Keratinocyte (primary cell): ENCODE measurements at places on chromosomes 4 and X. TPM values are rescaled to one million over a fixed set of nuclear protein-coding genes. Genes with fewer than 3 reads are reported as not detected.

GRCh38 chr4:41129128-41129754 is 85.1 kb downstream of the APBB2 start:
- H3K4me1 ChIP-seq, result peaks cover 47% of the 10 kb centered on the region
- DNase-seq, result no peak
- H3K27me3 ChIP-seq, result no peaks in the 10 kb centered on the region
- no peak overlapping the region for H3K4me3 ChIP-seq

DNA sequence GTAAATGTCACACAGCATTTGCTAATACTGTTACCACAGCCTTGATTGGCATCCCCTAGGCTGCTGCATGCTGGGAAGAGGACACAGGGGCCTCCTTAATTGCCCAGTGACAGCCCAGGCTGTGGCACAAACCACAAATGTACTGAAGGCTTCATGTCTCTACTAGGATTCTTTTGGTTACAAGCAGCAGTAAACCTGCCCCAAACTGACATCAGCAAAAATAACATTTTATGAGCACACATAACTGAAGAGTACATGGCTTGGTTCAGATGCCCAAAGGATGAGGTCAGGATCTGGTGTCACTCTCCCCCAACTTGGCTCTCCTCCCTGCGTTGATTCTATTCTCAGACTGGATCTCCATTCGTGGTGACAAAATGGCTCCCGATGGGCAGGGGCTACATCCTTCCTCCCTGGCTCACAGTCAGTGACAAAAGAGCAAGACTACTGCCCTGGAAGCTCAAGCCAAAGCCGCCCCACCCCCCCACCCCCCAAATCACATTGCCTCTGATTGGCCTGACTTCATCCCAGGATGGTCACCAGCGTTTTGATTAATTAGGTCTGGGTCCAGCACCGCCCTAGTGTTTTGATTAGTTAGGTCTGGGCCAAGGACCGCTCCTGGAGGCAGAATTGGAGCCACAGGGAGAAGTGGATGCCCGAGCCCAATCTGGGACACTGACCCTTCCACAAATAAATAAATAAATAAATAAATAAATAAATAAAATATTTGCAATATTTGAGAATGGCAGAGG is 180.5 kb upstream of the RBPJ start:
- H3K4me1 ChIP-seq, result no peaks in the 10 kb centered on the region
- no peak for DNase-seq
- H3K4me3 ChIP-seq, result no peak overlapping the region
- H3K27me3 ChIP-seq, result no peaks in the 10 kb centered on the region
- no peaks in the 10 kb centered on the region for H3K36me3 ChIP-seq
- no peak overlapping the region for H3K27ac ChIP-seq

GRCh38 chrX:94932278-94932965 is 1258.4 kb downstream of the FAM133A start:
- H3K27me3 ChIP-seq, result no peaks in the 10 kb centered on the region
- no peak overlapping the region for H3K4me3 ChIP-seq
- no peak for DNase-seq
- no peak overlapping the region for H3K27ac ChIP-seq
- no peaks in the 10 kb centered on the region for H3K4me1 ChIP-seq
- H3K36me3 ChIP-seq, result no peaks in the 10 kb centered on the region

DNA sequence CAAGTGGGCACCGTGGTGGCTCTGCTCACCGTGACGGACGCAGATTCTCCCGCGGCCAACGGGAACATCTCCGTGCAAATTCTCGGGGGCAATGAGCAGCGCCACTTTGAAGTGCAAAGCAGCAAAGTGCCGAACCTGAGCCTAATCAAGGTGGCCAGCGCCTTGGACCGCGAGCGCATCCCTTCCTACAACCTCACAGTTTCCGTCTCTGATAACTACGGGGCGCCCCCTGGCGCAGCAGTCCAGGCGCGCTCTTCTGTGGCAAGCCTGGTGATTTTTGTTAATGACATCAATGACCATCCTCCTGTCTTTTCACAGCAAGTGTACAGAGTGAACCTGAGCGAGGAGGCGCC is 2.7 kb downstream of the FAT4 start:
- H3K4me1 ChIP-seq, result peaks cover 17% of the 10 kb centered on the region
- H3K27ac ChIP-seq, result no peak overlapping the region
- no peak for DNase-seq
- H3K4me3 ChIP-seq, result peak overlapping the region; percentile 83
- H3K36me3 ChIP-seq, result no peaks in the 10 kb centered on the region

DNA sequence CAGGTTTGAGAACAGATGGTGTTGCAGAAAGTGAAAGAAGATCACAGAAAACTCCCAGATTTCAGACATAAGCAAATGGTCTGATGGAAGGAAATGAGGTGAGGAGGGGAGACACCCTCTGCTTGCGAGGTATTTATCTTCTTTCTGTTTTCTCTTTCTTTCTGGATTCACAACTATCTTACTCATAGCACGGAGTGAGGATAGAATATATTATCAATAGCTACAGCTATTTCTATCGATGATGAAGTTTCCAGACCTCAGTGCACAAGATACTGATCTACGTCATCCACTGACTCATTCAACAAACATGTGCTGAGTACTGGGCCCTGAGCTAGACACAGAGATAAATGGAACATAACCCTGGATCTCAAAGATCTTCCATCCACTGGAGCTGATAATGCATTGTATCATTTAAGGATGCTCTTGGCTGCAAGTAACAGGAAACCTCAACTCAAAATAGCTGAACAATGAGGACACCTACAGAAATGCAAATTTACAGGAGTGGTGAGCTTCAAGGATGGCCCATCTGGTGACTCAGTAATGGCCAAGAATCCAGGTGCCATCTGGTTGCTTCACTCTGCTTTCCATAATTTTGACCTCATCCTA is 21.2 kb downstream of the SLC2A9 start:
- no peak for DNase-seq
- H3K4me3 ChIP-seq, result no peak overlapping the region
- no peak overlapping the region for H3K27ac ChIP-seq
- H3K4me1 ChIP-seq, result peaks cover 30% of the 10 kb centered on the region

GRCh38 chr4:81724925-81725329 is 253.2 kb upstream of the RASGEF1B start:
- H3K27ac ChIP-seq, result no peak overlapping the region
- no peak overlapping the region for H3K4me3 ChIP-seq
- DNase-seq, result no peak
- peaks cover 5% of the 10 kb centered on the region for H3K4me1 ChIP-seq
- H3K36me3 ChIP-seq, result no peaks in the 10 kb centered on the region

SAGE1 gene
- polyA plus RNA-seq, result not detected in 3 replicates

MAGEA6 gene
- polyA plus RNA-seq, result not detected in 3 replicates

BEND4 gene
- polyA plus RNA-seq, result not detected in 3 replicates

POF1B gene
- 7.8 to 11.9 TPM (median 10.4 TPM) in 3 replicates for polyA plus RNA-seq
